ENCODE measurements at places on chromosomes 2 and 18.

GRCh38 chr2:123870206-123870880, 154.7 kb upstream of the CNTNAP5 start:
- no peak for DNase-seq

DNA sequence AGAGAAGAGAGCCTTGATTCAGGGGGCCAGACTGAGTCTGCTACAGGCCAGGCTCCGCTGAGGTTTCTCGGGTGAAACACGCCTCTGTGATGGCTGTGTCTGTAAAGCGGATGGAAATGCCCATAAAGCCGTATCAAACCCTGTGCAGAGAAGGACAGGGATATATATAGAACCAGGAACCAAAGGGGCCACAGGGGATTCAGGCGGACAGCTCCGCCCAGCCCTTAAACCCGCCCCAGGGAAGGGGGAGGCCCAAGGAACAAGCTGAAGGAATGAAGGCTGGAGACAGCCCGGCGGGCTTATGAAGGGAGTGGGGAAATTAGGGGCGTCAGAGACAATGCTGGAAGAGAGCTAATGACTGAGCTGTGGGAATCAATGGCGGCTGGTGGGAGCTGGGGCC, 42.1 kb downstream of the NHEJ1 start:
- DNase-seq: no peak

- no peak for DNase-seq
Measured at GRCh38 chr2:18495058-18495457, 65.4 kb downstream of the RDH14 start.

GRCh38 chr2:181440919-181441318, 16.3 kb upstream of the ITGA4 start:
- no peak for DNase-seq

DNA sequence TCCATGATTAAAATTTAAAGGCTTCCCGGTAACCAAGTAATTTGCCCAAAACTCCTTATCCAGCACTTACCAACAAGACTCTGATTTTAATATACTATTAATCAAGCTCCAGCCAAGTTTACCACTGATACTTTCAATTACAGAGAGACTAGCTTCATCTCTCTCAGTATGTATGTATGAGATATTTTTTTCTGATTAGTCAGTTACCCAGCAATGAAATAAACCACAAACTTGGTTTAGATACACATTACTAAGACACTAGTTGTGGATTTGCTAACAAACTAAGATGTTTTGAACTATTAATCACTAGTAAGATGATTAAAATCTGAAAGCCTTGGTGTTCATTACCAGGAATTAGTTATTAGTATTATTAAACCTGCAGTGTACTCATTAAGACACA, 1272.2 kb upstream of the ACVR2A start:
- no peak for DNase-seq

Measured in cortex of kidney (tissue), 1 donor.